ENCODE measurements at places on chromosomes 2 and 18. TPM values are rescaled to one million over a fixed set of nuclear protein-coding genes. Genes with fewer than 3 reads are reported as not detected.
A peak's percentile ranks its signal among the peaks of the same experiment; 100 is the strongest.

The ALK gene
- total RNA-seq: not detected

GRCh38 chr18:56003009-56003719 is 415.2 kb upstream of the TCF4 start:
- no peak for DNase-seq

DNA sequence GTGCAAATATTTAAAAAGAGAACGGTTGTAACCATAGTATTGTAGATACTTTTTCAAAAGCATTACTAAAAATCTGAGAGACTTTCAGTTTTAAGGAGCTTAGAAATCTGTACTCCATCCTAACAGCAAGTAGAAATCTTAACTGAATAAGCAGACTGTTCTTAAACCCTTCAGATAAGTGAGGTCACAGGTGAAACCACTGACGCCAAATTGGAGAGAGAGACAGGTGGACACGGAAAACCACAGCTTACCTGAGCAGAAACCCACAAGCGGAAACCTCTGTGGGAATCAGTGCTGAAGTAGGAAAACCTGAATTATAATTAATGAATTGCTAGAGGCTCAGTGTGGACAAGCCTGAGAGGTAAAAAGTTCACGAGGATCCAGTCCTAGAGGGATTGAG is 959.4 kb upstream of the CELF4 start:
- DNase-seq: no peak

- peak; percentile 25 for DNase-seq
These were observed 3.4 kb downstream of the NAGK start for GRCh38 chr2:71071681-71072398.

DNA sequence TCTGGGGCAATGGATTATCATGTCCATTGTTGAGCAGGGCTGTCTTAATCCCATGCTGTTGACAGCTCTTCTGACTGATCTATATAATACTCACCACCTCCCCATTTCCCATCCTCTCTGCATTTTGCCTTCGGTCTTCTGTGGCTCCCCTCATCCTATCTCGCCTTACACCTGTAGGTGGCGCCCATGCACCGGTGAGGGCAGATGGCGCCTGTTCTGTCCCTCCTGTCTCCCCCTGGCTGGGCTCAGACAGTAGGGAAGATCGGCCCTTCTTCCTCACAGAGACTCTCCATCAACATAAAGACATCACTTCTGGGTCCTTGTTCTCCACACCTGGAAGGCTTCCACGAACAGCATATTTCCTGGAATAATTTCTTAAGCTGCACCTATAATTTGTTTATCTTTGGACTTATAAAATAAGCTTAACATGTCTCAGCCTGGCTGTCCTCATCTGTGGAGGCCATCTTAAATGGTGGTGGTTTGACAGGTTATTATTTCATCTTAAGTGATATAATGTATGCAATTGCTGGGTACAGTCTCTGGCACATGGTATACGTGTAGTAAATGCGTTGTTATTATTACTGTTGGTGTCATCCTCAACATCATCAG is 10.9 kb upstream of the CDH20 start:
- DNase-seq: peak; percentile 2
